ENCODE measurements at places on chromosomes 4 and X.
A peak's percentile ranks its signal among the peaks of the same experiment; 100 is the strongest.

DNA sequence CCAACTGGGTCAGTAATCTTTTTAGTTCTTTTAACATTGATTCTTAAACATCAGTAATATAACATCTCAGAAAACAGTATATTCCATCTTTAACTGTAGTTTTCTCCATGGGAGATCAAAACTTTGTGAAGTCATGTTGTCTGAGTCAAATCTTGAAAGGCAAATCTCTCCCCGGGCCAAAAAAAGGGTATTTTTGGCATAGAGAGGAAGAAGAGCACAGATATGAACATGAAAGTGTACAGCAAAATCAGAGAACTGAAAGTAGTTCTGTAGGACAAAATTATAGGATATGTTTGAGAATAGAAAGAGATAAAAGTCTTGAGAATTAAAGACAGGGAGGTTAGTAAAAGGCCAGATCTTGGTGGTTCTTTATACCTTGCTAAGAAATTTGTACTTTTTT, 176.4 kb upstream of the GYPA start:
- DNase-seq = no peak

- no peak for DNase-seq
These were observed 387.9 kb upstream of the TENM3 start for GRCh38 chr4:181855307-181855706.

GRCh38 chr4:141497627-141498026, 138.8 kb upstream of the IL15 start:
- no peak for DNase-seq

GRCh38 chr4:3435686-3435956, 6.1 kb upstream of the HGFAC start:
- no peak for DNase-seq

DNA sequence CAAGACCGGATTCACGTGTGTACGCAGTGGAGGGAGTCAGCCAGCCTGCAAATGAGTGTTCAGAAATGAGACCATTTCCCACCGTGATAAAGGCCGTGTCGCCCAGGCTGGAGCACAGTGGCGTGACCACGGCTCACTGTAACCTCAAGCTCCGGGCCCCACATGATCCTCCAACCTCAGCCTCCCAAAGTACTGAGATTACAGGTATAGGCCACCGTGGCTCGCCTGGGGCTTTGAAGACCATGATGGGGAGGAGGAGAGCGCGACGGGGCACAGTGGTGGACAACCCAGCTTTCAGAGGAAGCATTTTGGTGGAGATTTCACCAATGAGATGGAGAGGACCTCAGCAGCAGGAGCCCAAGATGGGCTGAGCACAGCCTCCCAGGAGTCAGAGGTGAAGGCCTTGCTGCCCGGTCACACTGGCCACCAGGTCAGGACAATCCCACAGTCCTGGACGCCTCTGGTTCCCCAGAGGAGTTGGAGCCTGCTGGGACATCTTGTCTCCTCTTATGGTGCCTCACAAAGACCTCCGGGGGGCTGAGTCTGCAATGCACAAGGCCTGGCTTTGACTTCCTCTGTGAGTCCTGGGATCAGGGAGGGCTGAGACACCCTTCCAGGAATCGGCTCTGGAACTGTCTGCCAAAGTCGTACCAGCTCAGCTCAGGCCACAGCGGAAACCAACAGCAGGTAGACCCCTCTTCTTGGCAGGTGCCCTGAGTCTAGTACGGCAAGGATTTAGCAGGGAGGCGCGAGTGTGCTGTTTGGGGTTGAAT, 22.4 kb upstream of the MXD4 start:
- DNase-seq = no peak

- peak; percentile 56 for DNase-seq
These were observed 577 bp upstream of the GLRA2 start for GRCh38 chrX:14528629-14529289.

GRCh38 chr4:177519481-177520260, 77.4 kb upstream of the AGA start:
- DNase-seq = no peak

DNA sequence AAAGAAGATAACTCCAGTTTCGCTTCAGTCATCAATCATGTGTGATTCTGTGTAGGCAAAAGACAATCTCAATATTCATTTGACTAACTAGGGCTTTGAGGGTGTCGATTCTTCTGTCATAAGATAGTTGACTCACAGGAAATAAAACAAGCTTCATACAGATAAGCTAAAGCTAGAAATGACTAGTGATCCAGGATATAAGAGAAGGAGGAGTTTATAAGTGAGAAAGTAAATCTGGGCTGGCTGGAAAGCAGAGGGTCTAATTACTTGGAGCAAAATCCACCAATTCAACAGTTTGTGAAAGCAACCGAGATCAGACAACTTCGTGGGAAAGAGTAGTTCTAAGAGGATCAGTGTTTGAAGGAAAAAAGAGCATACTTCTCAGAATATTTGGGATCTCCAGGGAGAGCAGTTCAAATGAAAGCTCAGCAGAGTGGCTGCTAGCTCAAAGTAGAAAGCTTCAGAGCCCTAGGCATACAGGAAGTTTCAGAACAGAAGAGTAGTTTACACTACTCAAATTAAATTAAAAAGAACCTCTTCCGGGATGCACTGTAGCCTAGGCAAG, 429.3 kb downstream of the INPP4B start:
- no peak for DNase-seq

- no peak for DNase-seq
These were observed 16.1 kb upstream of the EXOSC9 start for GRCh38 chr4:121784975-121785374.

- no peak for DNase-seq
These were observed 51.2 kb downstream of the DCX start for GRCh38 chrX:111360839-111361238.

GRCh38 chr4:150337734-150338133, 244.2 kb upstream of the MAB21L2 start:
- DNase-seq = no peak

DNA sequence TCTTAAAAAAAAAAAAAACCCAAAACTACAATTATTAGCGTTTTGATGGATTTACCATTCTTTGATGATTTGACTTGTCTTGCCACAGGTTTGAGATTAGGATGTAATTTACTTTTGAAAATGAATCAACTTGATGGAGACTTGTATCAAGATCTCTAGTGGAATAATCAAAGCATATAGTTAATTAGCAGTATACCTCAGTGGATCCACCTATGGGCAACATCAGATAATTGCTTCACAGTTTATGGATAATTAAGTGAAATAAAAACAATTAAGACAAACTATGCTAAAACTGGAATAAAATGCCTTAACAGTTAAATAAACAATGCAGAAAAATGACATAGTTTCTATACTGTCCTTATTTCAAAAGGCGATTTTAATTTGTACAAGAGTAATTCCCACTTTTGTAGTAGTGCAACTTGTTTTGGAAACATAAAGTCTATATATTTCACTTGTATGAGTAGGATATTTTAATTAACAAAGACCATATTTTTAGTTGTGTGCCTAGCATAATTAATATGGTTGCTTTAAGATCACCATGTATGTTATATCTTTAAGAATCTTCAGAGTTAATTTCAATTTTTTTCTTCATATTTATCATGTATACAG, 4.2 kb downstream of the CPEB2 start:
- peak; percentile 2 for DNase-seq

- no peak for DNase-seq
These were observed 365.5 kb downstream of the CXXC4 start for GRCh38 chr4:104129243-104129642.

GRCh38 chrX:101693476-101693875, 33.8 kb upstream of the ARMCX2 start:
- DNase-seq = no peak

- no peak for DNase-seq
These were observed 231.9 kb upstream of the BCOR start for GRCh38 chrX:40329616-40330015.

DNA sequence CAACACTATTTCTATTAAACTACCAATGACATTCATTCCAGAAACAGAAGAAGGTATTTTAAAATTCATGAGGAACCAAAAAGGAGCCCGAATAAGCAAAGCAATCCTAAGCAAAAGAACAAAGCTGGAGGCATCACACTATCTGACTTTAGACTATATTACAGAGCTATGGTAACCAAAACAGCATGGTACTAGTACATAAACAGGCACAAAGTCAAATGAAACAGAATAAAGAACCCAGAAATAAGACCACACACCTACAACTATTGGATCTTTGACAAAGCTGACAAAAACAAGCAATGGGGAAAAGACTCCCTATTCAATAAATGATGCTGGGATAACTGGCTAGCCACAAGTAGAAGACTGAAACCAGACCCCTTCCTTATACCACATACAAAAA, 122.3 kb downstream of the ITIH6 start:
- DNase-seq = no peak

- DNase-seq = no peak
These were observed 150.3 kb upstream of the RASGEF1B start for GRCh38 chr4:81622028-81622427.

DNA sequence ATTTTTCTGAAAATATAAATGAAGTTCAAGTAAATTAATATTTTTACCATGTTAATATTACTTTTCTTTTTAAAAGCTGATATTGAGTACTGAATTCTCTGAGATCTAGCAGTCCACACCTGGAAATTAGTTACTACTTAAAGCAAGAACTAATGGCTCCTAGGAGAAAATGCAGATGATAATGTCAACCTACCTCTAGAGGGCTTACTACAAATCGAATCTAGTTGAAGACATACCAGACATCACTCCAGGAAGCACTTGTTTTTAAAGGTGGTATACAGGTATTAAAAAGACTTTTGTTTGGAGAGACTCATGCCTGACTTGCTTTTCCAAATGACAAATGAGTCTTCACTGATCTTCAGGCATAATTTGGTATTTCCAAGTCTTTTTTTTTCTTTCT, 516.4 kb upstream of the BOD1L1 start:
- no peak for DNase-seq

GRCh38 chr4:154014407-154015321, 225.8 kb upstream of the SFRP2 start:
- no peak for DNase-seq

DNA sequence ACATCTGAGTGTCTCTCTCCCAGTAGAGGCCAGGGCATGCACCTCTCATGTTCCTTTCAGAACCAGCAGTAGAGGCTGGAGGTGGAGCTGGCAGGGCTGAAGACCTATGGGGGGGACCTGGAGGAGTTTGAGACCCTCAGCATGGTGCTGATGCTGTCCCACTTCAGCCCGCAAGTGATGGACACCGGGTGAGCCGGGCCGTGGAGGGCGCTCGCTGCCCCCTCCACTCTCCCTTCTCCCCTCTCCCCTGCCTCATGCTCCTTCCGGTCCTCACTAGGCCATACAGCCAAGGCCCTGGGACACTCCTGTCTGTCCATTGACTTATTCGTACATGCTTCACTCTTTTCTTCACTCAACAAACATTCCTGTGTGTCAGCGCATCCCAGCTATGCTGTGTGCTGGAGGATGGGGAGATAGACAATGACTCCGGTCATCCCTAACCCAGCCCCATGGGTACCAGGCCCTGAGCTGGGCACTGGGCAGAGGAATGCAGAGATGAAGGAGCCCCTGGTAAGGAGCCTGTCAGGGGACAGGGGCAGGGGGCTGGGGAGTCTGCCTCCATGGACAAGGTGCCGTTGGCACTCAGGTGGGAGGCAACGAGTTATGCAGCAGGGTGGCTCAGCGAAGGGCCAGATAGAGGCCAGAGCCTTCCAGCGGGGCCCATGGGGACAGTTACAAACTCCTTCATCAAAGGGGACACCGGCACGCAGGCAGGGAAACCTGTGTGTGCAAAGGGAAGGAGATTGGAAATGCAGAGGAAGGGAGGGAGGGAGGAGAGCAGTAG, 28.4 kb upstream of the WFS1 start:
- DNase-seq = no peak

- no peak for DNase-seq
These were observed 162.2 kb upstream of the FTHL17 start for GRCh38 chrX:31233941-31234496.

DNA sequence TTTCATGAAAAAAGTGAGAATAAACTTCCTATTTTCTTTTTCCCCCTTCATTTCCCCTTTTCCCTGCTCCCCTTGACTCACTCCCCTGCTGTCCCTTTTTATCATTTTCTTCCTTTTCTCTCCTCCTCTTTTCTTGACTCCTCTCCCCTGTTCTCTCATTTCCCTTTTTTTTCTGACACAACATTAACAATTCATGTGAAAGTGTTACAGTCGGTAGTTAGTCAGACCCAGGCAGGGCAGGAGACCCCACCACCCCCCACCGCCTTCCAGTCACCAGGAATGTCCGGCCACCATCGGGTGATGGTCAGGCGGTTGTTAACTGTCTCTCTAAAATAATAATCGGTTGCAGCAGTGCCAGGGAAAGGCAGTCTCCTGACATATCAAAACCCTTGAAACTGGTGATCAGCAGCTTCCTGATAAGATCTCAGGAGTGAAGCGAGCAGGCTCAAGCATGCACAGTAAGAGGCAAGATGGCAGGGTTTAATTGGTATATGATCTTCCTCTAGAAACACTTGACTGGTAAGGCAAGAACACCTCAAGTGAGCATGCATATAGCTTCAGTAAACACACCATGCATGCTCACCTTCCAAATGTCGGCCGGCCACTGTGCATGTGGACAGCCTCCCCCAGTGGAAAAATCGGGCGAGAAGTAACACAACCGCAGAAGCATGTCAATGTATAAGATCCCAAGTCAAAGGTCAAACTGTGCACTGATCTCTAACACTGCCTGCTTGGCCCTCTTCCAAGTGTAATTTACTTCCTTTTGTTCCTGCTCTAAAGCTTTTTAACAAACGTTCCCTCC, 191.4 kb downstream of the NDST4 start:
- peak; percentile 45 for DNase-seq

GRCh38 chr4:158936238-158936637, 166.6 kb upstream of the RAPGEF2 start:
- no peak for DNase-seq

DNA sequence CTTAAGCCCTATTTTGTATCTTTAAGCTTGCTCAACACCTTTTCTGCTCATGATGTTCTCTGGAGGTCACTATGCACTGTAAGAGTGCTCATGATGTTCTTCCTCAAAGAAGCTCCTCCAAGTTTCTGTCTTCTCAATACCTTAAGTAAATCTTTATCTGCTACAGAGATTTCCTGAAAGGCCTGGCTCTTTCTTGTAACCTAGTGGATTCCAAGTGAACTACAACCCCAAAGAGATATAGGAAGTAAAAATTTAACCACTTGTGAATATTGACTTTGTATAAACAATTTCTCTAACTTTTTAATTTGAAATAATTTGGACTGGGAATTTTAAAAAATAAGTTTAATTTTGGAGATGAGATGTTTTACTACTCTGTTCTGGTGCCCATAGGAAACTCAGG, 39.3 kb upstream of the XK start:
- no peak for DNase-seq

DNA sequence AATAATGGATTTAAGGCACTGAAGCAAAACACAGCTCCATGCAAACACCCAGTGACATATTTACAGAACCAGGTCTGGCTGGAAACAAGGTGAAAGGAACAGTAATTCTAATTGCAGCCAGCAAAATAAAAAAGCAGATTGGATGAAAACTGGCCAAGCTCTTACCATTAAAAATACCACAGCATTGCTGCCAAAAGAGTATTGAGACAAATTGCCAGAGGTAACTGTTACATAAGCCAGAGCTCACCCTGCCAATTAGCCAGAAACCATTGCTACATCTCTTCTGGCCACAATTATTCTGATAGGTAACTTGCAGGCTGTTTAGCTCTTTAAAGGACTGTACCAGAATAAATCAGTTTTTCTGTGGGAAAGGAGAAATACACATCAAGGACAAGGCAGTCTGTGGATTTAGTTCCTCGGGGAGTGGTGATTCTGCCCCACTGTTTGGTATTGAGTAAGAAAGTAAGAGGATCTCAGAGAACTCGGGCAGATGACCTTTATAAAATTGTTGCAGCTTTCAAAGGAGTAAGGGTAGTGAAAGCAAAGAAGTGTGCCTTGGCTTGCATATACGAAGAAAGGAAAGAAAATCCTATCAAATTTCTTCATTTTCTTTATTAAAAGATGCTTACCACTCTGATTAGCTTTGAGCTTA, 369.5 kb downstream of the PPP3CA start:
- no peak for DNase-seq
